ENCODE measurements at places on chromosomes 2 and 18.

GRCh38 chr2:106582148-106583143, 95.3 kb downstream of the CD8B2 start:
- peak; percentile 87 for DNase-seq

- DNase-seq, result no peak
These were observed 151.1 kb upstream of the MEIS1 start for GRCh38 chr2:66283787-66284186.

- no peak for DNase-seq
These were observed 36.9 kb downstream of the VPS54 start for GRCh38 chr2:63982335-63982734.

- DNase-seq, result no peak
These were observed 291.9 kb upstream of the SPRED2 start for GRCh38 chr2:65724336-65724735.

- no peak for DNase-seq
These were observed 79.1 kb upstream of the DNMT3A start for GRCh38 chr2:25420820-25421237.

- no peak for DNase-seq
These were observed 382.6 kb downstream of the CDH2 start for GRCh38 chr18:27794181-27794926.

DNA sequence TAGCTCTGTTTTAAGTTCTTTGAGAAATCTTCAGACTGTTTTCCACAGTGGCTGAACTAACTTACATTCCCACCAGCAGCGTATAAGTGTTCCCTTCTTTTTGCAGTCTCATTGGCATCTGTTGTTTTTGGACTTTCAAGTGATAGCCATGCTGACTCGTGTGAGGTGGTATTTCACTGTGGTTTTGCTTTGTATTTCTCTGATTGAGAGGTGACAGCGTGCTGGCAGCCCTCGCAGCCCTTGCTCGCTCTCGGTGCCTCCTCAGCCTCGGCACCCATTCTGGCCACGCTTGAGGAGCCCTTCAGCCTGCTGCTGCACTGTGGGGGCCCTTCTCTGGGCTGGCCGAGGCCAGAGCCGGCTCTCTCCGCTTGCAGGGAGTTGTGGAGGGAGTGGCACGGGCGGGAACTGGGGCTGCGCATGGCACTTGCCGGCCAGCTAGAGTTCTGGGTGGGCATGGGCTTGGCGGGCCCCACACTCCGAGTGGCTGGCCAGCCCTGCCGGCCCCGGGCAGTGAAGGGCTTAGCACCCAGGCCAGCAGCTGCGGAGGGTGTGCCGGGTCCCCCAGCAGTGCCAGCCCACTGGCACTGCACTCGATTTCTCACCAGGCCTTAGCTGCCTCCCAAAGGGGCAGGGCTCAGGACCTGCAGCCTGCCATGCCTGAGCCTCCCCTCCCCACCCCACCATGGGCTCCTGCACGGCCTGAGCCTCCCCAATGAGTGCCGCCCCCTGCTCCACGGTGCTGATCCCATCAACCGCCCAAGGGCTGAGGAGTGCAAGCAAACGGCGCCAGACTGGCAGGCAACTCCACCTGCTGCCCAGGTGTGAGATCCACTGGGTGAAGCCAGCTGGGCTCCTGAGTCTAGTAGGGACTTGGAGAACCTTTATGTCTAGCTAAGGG, 151.8 kb downstream of the IRS1 start:
- DNase-seq, result no peak

DNA sequence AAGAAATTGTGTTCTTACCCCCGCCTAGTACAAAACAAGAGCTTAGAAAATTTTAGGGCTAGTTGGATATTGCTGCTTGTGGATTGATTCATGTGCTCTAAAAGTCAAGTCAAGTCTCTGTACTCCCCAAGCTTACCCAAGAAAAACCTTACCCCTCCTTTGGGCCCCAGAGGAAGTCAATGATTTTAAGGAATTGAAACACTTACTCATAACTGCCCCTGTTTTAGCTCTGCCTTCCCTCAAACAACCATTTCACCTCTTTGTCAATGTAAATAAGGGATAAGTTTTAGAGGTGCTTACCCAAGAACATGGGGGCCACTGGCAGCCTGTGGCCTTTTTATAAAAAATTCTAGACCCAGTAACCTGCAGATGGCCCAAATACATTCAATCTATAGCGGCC, 136.6 kb upstream of the RMP24 start:
- no peak for DNase-seq

- DNase-seq, result no peak
These were observed 44.9 kb upstream of the LDLRAD4 start for GRCh38 chr18:13173578-13174145.

DNA sequence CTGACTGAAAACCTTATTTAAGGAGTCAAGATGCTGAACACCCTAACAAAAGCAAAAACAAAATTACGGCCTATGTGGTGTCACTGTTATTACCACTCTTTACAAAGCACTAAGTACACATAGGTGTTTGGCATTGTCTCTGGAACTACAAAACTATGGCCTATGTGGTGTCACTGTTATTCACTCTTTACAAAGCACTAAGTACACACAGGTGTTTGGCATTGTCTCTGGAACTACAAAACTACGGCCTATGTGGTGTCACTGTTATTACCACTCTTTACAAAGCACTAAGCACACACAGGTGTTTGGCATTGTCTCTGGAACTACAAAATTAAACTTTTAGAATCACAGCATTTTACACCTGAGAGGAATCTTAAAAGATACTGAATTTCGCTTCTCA, 47.4 kb downstream of the SLC35F5 start:
- DNase-seq, result no peak

GRCh38 chr18:46485675-46486194, 171.3 kb downstream of the LOXHD1 start:
- no peak for DNase-seq

DNA sequence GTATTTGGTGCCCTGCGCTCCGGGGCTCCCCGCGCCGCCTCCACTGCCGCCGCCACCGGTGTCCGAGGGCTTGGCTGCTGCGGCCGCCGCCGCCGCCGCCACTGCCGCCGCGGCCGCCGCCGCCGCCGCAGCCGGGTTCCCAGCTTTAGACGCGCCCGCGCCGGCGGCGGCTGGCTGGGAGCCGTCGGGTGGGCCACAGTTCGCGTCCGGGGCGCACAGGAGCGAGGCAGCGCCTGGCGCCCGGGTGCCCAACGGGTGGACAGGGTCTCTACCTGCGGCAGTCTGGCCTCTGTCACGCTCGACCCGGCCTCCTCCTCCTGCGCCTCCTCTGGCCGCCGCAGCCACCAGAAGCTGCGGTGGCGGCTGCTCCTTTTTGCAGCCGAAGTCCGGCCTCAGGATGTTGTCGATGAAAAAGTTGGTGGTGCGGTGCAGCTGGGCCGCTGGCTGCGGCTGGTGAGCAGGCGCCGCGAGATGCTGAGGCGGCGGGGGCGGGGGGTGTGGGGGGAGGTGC, 951 bp downstream of the EN1 start:
- peak; percentile 43 for DNase-seq
